ENCODE measurements at places on chromosomes 12 and 14.

DNA sequence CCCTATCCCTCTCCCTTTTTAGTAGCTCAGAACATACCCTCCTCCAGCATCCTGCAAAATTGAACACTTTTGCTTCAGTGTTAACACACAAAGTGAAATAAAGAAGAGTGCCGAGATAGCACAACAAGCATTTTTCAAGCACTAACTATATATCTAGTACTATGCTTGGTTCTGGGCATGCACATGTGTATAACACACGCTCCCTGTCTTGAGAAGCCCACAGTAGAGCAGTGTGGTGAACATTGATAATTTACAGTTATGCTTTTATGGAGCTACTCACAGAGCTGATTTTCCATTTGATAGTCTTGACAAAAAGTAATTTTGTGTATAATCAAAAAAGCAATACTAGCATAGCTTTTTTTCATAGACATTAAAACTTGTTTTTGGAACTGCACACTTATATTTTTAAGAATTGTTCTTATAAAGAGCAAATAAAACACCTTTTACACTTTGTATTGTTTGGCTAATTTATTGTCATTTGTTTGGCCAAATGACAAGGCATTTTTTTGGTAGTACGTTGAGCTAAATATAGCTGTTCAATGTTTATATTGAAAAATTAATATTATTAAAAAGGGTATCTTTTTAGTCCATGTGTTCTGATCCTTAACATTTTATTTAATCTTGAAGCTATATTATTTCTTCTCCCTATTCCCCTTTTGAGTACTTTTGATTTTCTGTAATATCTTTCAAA, 39.7 kb downstream of the LEMD3 start:
- DNase-seq: no peak

DNA sequence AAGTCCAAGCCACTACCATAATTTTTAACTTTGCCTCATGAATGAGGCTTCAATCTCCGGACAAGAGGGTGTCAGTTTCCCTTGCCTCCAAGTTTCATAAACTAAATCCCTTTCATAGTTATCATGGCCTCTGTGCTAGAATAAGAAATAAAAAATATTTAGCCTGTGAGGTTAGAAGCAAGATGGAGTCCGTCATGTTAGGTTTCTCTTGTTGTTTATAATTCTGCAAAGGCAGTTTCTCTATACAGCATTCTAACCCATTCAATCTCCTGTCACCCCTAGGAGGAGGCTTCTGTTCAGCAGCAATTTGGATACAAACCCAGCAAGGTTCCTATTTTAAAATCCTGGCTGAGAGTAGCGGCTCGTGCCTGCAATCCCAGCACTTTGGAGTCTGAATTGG, 15.8 kb upstream of the RAN start:
- no peak for DNase-seq

DNA sequence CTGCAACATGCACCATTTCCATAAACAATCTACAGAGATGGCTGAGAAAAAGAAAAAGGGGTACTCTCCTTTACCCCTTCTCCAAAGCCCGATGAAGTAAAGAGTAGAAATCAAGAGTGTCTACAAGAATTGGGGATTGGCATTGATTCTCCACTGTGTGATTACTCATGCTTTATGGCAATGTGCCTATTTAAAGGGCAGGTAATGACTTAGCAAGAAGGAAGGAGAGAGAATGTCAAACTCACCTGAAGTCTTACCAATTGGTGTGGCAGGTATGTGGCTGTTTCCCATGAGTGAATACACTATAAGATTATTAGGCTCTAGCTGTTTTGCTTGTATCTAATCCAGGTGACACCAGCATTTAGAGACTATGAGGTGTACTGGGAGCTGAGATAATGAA, 275.3 kb downstream of the CCER1 start:
- no peak for DNase-seq

- DNase-seq: no peak
Measured at GRCh38 chr12:130083002-130083401, 79.3 kb upstream of the FZD10 start.

- no peak for DNase-seq
Measured at GRCh38 chr12:105090361-105090760, 6.1 kb upstream of the ALDH1L2 start.

DNA sequence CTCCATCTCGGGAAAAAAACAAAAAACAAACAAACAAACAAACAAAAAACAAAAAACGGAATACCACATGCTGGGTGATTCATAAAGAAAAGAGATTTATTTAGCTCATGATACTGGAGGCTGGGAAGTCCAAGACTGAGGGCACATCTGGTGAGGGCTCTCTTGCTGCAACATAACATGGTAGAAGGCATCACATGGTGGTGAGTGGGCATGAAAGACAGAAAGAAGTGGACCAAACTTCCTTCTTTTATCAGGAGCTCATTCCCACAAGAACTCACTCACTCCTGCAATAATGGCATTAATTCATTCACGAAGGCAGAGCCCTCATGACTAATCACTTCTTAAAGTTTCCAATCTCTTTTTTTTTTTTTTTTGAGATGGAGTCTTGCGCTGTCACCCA, 8.0 kb upstream of the LGMN start:
- DNase-seq: no peak

DNA sequence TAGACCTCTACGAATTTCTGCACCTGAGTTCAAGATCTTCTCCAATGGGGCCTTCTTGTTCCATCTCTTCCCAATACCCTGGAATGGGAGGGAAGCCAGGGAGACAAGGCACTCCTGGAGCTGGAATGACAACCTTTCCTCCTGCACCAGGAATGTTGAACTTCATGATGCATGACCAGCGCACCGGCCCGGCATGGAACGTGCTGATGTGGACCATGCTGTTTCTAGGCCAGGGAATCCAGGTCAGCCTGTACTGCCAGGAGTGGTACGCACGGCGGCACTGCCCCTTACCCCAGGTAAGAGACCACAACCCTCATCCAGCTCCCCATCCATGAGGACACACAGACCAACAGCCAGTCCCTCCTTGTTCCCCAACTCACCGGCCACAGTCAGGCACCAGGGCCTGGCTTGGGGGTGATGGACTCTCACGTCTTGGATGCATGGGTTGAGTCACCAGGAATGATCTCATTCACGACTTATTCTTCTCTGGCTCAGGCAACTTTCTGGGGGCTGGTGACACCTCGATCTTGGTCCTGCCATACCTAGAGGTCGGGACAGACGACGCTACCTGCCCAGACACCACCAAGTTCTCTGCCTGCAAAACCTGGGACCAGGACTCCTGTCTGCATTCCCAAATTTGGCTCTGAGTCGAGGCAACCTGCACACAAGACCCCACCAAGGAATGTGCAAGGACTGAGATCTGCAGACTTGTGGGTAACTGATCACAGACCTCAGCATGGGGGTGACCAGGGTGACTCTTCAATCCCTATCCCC, 20.5 kb downstream of the SOAT2 start:
- DNase-seq: no peak

- no peak for DNase-seq
Measured at GRCh38 chr14:103267226-103267910, 66.7 kb upstream of the EIF5 start.

GRCh38 chr14:87756661-87757060, 236.3 kb downstream of the GALC start:
- no peak for DNase-seq

- no peak for DNase-seq
Measured at GRCh38 chr12:119423285-119423684, 88.8 kb downstream of the CCDC60 start.

GRCh38 chr14:91830777-91831176, 36.6 kb downstream of the TC2N start:
- no peak for DNase-seq

DNA sequence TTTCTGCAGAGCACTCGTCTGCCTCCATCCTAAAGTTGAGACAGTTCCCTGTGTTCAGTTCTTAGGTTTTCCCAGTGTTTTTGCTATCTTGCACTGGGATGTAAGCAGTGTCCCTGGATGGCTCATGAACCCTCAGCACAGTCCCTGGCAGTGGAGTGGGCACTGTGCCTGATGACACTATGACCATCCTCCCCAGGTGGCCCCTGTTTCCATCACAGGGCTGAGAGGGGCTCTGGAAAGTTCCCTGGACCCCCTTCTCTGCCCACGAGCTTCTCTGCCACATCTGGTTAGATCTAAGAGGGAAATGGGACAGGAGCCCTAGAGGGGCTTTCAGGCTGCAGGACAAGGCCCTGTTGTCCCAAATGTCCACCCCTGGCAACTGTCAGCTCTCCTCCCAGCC, 249.8 kb upstream of the SFSWAP start:
- no peak for DNase-seq

DNA sequence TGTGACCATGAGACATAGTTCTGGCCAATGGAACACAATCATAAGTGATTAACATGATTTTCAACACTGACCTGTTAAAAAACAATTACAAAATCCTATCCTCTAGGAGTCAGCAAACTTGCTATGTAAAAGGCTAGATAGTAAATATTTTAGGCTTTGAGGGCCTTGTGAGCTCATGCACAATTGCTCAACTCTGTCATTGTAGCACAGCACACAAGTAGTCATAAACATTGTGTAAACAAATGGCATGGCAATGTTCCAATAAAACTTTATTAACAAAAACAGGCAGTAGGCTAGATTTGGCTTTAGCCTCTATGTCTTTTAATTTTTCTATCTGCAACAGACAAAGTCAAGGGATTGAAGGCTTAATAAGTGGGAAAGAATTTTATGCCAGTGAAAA, 350.7 kb downstream of the C12orf50 start:
- DNase-seq: no peak

DNA sequence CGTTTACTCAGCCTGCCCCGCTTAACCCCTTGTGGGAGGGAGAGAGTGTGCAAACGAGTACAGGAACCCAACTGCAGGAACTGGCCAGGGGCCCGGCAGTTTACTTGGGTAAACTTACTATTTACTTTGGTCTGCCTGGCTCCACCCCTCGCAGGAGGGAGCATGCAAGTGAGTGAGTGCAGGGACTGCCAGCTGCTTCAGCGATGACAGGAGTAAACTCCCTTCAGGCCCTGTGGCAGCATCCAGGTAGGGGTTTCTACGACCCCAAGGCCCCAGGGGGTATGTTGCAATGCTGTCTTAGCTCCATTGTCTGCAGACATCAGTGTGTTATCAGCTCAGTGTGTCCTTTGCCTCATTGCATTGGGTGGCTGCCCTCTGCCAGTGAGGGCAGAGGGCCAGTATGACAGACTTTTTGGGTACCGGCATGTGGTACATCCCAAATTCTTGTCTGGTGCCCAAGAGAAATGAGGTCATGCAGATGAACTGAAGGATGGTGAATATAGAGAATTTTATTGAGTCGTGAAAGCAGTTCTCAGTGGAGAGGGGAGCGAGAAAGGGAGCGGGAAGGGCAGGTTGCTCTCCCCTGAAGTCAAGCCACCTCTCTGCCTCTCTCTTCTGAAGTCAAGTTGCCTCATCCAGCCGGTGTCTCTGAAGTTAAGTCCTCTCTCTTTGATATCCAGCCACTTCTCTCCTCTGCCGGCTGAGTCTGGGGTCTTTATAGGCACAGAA, 181.8 kb downstream of the FUT8 start:
- DNase-seq: no peak

- DNase-seq: no peak
Measured at GRCh38 chr14:33134162-33134561, 195.5 kb downstream of the NPAS3 start.

DNA sequence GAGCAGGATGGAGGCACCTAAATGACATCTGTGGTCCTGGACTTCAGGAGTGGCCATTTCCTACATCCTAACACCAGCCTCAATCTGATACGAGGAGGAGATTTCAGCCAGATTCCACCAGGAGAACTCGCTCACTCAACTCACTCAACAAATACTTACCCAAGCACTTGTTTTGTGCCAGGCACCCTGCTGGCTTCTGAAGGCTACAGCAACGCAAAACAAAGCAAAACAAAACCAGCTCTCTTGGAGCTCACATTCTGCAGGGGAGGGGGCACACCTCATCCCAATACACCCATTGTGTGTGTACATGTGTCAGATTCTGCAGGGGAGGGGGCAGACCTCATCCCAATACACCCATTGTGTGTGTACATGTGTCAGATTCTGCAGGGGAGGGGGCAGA, 144.8 kb downstream of the PIWIL1 start:
- DNase-seq: no peak

DNA sequence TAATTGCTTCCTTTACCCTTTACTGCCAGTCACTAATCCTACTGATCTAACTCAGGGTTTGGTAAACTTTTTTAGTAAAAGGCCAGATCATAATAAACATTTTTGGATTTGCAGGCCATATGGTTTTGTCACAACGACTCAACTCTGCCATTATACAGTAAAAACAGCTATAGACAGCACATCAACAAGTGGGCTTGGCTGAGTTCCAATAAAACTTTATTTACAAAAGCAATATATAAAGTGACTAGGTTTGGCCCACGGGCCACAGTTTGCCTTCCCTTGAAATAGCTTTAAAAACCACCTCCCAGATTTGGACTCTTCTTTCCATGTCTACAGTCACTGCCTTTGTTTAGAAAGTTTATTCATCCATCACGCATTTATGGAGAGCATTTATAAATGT, 146.9 kb downstream of the NTF3 start:
- no peak for DNase-seq

- no peak for DNase-seq
Measured at GRCh38 chr14:74570696-74571095, 41.3 kb downstream of the LTBP2 start.

DNA sequence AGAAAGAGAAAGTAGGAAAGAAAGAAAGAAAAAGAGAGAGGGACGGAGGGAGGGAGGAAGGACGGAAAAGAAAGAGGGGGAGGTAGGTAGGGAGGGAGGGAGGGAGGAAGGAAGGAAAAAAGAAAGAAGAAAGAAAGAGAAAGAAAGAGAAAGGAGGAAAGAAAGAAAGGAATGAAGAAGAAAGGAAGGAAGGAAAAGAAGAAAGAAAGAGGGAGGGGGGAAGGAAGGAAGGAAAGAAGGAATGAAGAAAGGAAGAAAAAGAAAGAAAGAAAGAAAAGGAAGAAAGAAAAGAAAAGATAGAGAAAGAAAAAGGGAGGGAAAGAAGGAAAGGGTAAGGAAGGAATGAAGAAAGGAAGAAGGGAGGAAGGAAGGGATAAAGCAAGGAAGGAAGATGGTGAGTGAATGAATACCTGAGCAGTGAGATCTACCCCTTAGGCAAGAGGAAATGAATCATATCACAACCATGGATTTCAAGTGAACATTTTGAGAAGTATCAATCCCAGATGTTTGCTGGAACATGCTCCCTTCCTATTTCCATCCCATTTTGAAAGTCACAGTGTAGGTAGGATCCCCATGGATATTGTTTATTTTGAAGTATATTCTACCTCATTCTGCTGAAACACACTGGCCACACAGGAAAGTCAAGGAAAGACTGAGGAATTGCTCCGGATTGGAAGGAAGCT, 639.4 kb upstream of the TBX3 start:
- DNase-seq: no peak

GRCh38 chr12:115648463-115648862, 629.0 kb downstream of the MED13L start:
- no peak for DNase-seq

GRCh38 chr14:90483571-90483974, 86.7 kb downstream of the CALM1 start:
- no peak for DNase-seq

- no peak for DNase-seq
Measured at GRCh38 chr14:106883218-106883692, 1356.9 kb downstream of the TMEM121 start.

- DNase-seq: no peak
Measured at GRCh38 chr12:3101309-3102024, 24.3 kb downstream of the TSPAN9 start.

- no peak for DNase-seq
Measured at GRCh38 chr12:81079280-81080076, 1.6 kb downstream of the ACSS3 start.

All from right renal pelvis (tissue), 4 donors.